ENCODE measurements at places on chromosomes 2 and 18.
A peak's percentile ranks its signal among the peaks of the same experiment; 100 is the strongest.

DNA sequence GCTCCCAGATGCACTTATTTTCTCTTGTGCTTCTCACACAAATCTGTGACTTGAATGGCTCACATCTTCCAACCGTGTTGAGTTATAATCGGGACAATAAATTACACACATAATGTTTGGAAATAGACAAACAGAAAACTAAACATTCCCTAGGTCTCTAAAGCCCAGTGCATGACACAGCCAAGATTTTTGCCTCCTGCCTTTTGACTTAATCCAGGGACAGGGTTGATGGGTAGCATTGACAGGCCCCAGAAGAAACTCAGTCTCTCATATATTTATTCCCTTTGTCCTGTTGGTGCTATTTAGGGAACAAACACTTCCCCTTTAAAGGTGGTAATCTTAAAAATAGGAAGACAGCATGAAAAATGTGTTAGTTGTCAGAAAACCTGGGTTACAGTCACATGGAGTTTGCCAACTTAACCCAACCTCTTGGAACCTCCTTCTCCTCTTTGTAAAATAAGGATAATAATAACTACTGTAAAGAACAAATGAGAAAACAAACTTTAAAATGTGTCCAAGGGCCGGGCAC lies 24.0 kb upstream of the ARPC2 start:
- no peak overlapping the region for H3K27ac ChIP-seq
- H3K4me1 ChIP-seq, result no peaks in the 10 kb centered on the region
- H3K4me3 ChIP-seq, result no peak overlapping the region
- no peaks in the 10 kb centered on the region for H3K27me3 ChIP-seq
- H3K36me3 ChIP-seq, result no peaks in the 10 kb centered on the region
- no peak for DNase-seq

DNA sequence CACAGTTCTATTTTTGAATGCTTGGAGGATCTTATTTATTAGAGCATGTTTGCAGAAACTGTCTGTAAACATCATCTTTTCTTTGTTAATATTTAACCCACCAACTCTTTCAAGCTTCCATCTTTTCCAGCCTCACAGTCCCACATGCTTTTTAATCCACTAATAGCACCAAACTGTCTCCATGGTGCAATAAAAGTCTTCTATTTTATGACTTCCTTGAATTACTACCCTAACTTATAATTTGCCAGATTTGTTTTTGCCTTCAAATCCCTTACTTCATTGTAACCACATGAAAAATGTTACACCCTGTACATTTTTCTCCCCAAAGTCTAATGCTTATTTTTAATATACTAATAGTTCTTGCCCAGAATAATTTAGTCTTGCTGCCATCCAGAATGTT lies 792.6 kb downstream of the PLCL1 start:
- H3K4me1 ChIP-seq, result no peaks in the 10 kb centered on the region
- H3K27me3 ChIP-seq, result no peaks in the 10 kb centered on the region
- H3K27ac ChIP-seq, result no peak overlapping the region

GRCh38 chr2:155692106-155692505 lies 640.4 kb downstream of the NR4A2 start:
- no peak for DNase-seq
- no peaks in the 10 kb centered on the region for H3K36me3 ChIP-seq
- no peaks in the 10 kb centered on the region for H3K27me3 ChIP-seq
- no peak overlapping the region for H3K27ac ChIP-seq

DNA sequence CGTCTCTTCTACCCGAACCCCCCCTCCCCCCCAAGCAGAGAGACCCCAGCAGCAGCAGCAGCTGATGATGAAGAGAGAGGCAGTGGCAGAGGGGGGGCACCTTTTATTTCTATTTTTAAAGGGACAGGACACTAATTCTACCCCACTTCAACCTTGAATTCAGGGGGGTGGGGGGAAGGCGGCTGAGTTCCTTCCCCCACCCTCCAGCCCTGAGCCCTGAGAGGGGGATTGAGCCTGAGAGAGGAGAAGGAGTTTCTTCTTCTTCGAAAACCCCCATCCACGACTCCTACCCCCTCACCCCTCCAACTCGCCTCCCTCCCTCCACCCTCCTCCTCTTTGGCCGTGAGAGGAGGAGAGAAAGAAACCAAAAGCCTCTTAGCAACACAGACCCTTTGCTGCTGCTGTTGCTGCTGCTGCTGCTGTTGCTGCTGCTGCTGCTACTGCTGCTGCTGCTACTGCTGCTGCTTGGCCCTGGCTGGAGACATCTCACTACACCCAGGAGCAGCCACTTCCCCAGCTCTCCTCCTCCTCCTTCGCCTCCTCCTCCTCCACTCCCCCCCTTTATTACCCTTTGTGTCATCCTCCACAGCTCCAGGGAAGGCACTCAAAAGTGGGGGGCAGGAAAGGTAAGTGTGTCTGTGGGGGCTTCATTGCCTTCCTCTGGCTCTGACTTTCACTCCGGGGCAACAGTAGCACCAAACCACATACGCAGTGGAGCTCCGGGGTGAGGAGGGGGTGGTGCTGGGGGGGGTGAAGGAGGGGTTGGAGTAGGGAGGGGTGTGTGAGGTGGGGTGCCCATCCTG lies at the start of gene MBD5:
Gene MBD5, plus strand, starts transcription at position 33 of the 803 bp plus-strand sequence.
- DNase-seq, result peak; percentile 29
- H3K36me3 ChIP-seq, result peaks cover 3% of the 10 kb centered on the region
- H3K4me1 ChIP-seq, result peaks cover 17% of the 10 kb centered on the region
- peak within 1 kb of the TSS; percentile 90 for H3K4me3 ChIP-seq
- no peaks in the 10 kb centered on the region for H3K27me3 ChIP-seq
- H3K27ac ChIP-seq, result peak within 1 kb of the TSS; percentile 86

DNA sequence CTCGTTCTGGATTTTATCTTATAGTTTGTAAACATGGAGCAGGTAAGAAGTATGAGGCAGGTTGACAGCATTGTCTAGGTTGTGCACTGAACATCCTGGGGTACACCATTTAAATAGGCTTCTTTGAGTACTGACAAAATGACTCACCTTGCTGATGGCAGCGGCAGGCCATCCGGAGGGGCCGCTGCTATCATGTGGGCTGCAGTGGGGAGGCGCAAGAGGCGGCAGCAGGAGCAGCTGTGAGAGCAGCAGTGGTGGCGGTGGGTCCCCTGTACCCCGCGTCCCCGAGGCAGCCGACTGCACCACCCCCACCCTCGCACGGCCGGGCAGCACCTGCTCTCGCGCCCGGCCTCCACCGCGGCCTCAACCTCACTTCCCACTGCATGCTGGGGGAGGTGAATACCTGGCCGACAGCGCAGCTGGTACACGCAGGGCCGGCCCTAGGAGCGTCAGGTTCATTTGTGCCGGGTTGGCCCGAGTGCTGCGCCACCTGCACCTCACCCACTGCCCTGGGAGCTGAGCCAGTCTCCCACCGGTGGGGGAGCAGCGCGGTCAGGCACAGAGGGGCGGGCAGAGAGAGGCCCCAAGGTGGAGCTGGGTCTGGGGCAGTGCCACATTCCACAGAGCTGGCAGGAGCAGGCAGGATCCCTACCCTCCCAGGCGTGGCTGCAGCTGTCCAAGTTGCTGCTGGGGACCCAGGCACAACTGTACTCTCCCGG lies 154.5 kb upstream of the RBMS1 start:
- H3K36me3 ChIP-seq, result no peaks in the 10 kb centered on the region
- peaks cover 17% of the 10 kb centered on the region for H3K4me1 ChIP-seq
- no peak for DNase-seq
- H3K4me3 ChIP-seq, result no peak overlapping the region
- H3K27ac ChIP-seq, result no peak overlapping the region
